ENCODE measurements at places on chromosomes 12 and 14.
A peak's percentile ranks its signal among the peaks of the same experiment; 100 is the strongest.

DNA sequence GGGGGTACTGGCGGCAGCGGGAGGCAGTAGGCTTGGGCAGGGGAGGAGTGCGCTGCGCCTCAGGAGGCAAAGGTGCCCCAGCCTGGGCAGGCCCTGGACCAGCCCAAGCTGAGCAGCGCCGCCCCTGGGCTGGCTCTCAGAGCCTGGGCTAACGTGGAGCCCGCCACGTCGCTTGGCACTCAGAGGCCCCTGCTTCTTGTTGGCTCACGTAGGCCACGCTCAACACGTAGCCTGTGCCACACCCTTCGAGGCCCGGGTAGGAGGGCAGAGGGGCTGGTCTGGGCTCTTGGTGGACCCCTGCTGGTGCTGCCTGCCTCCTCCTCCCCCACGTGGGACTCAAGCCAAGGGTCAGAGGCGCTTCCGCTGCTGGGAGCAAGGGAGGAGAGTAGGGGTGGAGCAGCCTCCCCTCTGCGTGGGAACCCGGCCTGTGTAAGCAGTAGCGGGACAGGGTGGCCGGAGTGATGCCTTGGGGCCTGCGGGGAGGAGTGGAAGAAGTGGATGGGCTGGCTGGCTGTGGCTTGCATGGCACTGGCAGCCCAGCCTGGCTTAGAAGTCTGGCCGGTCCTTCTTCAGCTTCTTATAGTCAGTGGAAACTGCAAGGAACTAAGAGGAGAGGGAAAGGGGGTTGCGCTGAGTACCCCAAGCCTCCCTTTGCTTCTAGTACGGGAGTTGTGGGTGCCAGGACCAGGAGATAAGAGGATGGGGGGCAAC is 5.7 kb downstream of the SHMT2 start:
- no peak for DNase-seq

DNA sequence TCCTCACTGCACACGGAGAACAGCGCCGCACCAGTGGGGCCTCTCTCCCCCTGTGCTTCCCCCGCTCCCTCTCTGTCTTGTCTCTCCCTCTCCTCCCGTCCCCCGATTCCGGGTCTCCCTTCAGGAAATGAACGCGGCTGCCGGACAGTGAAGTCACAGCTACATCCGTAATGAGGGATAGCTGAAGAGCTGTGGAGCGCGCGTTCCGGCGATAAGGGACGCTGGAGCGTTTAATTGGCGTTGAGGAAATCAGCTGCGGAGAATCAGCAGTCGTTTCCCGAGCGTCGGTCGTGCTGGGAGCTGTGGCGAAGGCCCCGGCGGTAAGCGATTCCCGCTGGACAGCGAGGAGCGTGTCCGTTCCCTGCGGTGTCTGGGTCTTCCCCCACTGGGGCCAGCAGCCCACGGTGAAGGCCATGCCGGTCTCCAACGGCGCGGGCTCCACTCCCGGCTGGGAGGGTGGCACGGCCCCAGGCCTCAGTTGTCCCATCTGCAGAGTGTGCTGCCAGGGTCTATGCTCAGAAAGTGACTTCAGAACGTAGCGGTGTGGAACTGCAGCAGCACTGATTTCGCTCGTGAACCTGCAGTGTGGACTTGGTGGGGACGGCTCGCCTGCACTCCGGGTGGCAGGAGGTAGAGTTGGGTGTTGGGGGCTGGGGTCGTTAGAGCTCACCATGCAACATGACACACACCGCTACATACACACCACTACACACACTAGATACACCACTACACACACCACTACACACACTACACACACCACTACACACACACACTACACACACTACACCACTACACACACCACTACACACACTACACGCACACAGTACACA is 10.9 kb downstream of the NOC4L start:
- DNase-seq: no peak

- peak; percentile 86 for DNase-seq
These were observed 29.7 kb downstream of the CCDC85C start for GRCh38 chr14:99574099-99574880.

DNA sequence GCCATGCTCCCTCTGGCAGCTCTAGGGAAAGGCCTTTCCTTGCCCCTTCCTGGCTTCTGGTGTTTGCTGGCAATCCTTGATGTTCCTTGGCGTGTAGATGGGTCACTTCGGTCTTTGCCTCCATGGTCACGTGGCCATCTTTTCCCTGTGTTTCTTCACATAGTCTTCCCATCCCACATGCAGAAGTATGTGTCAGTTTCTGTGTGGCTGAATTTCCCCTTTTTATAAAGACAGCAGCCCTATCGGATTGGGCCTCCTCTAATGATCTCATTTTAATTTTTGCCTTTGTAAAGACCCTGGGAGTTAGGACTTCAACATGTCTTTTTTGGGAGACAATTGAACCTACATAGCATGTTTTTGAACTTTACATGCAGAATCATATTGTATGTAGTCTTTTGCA is 107.2 kb upstream of the FGD4 start:
- DNase-seq: no peak

DNA sequence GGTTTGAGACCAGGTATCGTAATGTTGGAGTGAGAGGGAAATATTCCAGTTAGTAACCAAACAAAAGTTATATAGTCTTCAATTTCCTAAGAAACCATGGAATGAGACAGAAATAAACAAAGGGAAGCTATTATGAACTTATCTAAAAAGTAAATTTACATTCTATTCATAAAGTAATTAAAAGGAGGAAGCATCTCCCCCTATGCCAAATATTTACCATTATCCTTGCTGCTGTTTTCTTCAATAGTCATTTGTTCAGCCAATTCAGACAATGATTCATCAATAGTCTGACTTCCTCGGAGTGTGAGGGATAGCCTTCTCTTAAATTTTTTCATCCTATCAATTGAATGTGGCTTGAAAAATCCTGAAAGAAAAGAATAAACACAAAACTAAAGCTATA is 65.7 kb downstream of the CDK17 start:
- no peak for DNase-seq

GRCh38 chr12:12079291-12079690 is 8.6 kb downstream of the BCL2L14 start:
- no peak for DNase-seq

DNA sequence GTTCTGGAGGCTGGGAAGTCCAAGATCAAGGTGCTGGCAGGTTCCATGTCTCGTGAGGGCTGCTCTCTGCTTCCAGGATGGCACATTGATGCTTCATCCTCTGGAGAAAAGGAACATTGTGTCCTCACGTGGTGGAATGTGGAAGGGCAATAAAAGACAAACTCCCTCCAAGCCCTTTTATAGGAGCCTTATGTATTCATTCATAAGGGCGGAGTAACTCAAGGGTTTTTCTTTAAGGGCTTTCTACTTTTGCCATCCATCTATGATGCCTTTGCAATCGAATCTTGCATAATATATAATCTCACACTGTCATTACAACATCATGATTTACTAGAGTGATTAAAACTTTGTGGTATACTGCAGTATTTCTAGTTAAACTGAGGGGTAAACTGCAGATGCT is 132.7 kb upstream of the DDHD1 start:
- DNase-seq: no peak

- DNase-seq: no peak
These were observed 68.5 kb upstream of the LRIG3 start for GRCh38 chr12:58988643-58989344.

DNA sequence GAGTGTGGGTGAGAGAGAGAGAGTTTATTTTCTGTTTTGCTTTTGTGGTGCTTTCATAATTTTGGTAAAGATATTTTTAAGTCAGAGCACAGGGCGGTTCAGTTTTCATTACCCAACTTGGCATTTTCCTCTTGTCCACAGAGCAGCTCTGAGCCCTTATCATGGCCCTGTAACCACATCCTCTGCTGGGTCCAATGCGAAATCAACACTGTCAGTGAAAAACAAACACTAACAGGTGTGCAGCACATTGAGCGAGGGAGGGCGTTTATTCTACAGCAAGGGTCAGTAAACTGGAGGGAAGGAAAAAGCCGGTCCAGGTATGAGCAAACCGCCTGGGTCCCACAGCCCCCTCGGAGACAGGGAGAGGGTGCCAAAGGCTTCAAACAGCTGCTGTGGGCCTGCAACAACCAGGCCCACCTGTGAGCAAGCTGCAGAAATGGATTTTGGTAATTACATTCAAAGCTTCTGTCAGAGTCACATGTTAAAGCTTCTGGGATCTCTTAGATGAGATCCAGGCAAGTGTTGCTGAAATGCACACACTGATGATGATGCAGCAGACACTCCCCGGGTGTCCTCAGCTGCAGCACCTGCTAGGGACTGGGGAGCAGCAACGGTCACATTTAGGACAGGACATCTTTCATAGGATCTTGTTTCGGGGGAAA is 132.7 kb upstream of the DYRK2 start:
- DNase-seq: no peak

DNA sequence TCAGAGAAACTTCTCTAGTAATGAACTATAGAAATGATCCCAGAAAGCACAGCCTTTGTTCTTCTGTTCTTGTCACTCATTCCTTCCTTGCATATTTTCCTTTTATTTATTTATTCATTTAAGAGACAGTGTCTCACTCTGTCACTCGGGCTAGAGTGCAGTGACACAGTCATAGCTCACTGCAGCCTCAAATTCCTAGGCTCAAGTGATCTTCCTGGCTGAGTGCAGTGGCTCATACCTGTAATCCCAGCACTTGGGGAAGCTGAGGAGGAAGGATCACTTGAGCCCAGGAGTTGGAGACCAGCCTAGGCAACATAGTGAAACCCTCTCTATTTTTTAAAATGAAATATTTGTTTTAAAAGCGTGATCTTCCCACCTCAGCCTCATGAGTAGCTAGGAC is 11.5 kb downstream of the TECPR2 start:
- no peak for DNase-seq

DNA sequence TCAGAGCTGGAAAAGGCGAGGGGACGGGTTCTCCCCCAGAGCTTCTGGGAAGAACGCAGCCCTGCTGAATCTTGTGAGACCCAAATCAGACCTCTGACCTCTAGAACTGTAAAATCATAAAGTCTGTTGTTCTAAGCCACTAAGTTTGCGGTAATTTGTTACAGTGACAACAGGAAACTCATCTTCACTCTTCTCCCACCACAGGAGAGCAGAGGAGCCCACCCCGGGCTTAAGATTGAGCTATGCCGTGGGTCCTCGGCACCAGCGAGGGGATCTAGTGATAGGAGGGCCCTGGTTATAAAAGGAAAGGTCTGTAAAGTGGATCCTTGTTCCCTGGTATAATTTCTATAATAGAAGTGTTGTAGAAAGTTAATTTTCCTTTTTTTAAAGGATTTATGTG is 7.6 kb downstream of the MLXIP start:
- DNase-seq: no peak

DNA sequence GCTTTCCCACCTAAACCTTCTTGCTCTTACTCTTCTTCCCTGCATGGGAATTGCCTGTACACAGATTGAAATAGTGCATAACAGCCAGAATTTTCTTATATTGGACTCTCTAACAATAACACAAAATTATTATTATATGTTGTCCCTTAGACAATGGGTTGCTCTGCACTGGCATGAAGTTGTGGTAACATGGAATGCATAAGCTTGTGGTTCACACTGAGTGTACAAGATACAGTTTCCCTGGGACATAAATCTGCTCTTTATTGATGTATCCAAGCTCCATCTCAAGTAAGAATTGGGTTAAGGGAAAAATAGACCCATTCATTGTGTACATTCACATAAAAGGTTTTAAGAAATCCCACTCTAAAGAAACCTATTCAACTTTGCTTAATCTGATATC is 114.4 kb upstream of the NTF3 start:
- DNase-seq: no peak

DNA sequence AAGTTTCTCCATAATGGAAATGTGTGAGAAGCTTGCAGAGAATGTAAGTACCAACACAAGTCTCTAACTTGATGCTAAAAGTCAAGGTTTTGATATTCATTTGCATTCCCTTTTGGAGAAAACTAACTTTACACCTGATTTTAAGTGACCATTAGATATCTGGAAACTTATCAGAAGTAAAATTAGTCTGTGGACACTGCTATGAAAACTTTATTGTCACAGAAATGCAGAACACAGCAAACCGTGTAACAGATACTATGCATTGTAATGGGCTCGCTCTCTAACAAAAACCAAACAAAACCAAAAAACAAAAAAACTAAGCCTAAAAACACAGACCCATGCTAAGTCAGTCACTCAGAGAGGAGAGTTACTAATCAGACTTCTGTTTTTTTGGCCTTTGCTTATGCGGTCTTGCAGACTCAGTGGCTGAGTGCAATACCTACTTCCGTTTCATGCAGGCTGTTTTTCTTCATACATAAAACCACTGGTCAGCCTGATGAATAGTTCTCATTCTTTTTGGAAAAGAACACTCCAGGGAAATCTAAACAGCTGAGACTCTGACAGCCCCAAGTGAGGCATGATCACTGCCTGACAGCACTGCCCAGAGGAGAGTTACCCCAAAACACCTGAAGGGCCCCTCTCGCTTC is 35.7 kb downstream of the NRDE2 start:
- no peak for DNase-seq

DNA sequence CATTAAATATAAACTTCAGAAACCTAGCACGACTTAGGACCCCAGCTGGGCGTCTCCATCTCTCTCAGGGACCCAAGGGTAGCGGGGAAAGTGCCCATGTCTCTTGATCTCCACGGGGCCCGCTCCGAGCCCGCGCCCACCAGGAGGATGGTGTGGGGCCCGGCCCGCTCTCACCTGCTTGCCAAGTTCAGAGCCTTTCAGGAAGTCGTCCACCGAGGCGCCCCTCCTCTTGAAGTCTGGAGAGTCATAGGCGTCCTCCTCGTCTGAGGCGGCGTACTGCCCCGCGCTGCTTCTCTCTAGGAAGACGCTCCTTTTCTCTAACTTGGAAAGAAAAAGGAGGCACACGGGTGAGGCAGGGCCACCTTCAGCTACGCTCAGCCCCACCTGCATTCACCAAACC is 96.9 kb downstream of the PIWIL1 start:
- DNase-seq: no peak

DNA sequence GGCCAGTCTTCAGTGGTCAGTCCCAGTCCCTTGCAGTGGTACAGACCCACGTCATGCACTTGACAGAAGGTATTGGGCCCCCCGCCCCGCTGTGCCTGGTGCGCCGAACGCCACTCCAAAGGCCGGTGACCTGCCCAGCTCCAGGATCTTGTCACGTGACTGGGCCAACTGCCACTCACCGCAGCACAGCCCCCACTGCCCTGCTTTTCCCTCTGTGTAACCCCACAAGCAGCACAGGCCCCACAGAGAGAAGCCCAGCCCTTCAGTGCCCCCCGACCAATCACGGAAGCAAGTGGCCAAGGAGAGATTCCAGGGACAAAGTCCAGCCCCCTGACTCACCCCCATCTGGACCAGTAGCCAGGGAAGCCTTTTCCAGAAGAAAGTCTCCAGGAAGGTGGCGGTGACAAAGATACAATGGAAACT is 498 bp downstream of the GPR132 start:
- DNase-seq: no peak

DNA sequence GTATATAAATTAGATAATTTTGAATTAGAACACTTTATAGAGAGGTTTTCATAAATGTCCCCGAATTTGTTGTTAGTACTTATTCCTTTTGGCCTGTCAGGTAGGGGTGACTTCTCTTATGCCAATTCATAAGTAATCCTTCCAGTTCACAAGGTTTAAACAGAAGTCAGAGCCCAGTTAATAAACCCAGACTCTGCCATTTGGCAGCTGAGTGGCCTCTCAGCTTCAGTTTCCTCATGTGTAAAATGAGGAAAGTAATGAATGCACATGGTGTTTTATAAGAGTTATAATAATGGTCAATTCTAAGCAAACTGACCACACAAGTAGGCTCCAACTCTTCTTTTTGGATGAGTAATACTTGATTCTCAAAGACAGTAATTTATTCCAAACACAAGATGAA is 10.3 kb downstream of the MTERF2 start:
- DNase-seq: no peak

GRCh38 chr12:116863275-116863767 is 17.9 kb downstream of the HRK start:
- DNase-seq: no peak

GRCh38 chr14:103108749-103109207 is 14.3 kb downstream of the EXOC3L4 start:
- no peak for DNase-seq

GRCh38 chr14:28751467-28752058 is 15.0 kb upstream of the FOXG1 start:
- no peak for DNase-seq
